ENCODE measurements at places on chromosomes 5 and 9. TPM values are rescaled to one million over a fixed set of nuclear protein-coding genes. Genes with fewer than 3 reads are reported as not detected.

The CARD6 gene
- 3.2 TPM for total RNA-seq

The PRDM12 gene
- total RNA-seq, result not detected

DNA sequence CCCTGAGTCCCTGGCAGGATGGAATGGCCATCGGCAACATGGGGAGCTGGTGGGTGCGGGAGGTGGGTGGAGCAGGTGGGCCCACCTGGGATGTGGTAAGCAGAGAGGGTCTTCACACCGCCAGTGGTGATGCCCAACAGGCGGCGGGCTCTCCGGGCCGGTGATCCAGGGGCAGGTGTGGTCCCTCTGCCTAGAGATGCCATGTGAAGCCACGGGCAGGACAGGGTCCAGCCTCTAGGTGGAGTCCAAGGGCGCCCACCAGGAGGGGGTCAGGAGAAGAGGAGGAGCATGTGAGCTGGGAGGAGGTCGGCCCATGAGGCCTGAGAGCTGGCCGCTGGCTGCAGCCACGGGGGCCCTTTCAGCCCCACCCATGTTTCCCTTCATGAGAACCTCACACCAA is 221.1 kb downstream of the FANCC start:
- no peak for DNase-seq

The TRIP13 gene
- total RNA-seq, result 65.9 TPM

DNA sequence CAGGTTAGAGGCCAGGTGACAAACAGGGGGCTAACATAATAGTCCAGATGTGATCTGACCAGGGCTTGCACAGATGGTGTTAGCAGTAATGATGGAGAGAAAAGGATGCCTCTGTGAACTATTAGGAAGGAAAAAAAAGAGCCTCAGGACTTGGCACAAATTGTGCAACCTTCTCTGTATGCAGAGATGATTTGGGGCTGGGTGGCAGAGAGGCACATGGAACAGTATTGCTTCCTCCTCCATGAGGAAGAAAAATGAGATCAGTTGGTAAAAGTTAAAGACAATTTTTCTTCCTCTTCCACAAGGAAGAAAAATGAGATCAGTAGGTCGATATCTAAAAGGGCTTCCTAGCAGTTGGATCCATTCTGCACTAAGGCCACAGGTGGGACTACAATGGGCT is 13.9 kb upstream of the ANXA6 start:
- DNase-seq, result no peak

- DNase-seq, result no peak
Observed at GRCh38 chr5:32272746-32273145, 40.0 kb downstream of the MTMR12 start.

- no peak for DNase-seq
Observed at GRCh38 chr9:16126042-16126441, 573.2 kb downstream of the CCDC171 start.

DNA sequence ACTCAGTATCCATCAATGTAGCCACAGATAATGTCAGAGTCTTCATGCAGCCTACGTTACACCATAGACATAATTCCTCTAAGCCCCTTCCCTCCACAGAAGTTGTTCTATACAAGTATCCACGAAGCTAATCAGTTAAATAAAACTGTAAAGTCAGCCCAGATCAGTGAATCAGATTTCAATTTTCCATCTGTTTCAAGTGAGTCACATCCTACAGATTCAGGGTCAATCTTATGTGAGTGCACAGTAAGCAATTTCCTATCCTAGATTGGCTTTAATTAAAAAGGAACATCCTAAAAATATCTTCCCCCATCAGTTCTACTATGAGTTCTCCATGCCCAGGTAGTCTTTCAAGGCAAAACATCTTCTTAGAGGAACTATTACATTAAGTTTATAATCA is 402.5 kb downstream of the EFNA5 start:
- peak; percentile 57 for DNase-seq

The TMEM252 gene
- not detected for total RNA-seq

- DNase-seq, result no peak
Observed at GRCh38 chr9:113909421-113909820, 33.3 kb downstream of the ZNF618 start.

DNA sequence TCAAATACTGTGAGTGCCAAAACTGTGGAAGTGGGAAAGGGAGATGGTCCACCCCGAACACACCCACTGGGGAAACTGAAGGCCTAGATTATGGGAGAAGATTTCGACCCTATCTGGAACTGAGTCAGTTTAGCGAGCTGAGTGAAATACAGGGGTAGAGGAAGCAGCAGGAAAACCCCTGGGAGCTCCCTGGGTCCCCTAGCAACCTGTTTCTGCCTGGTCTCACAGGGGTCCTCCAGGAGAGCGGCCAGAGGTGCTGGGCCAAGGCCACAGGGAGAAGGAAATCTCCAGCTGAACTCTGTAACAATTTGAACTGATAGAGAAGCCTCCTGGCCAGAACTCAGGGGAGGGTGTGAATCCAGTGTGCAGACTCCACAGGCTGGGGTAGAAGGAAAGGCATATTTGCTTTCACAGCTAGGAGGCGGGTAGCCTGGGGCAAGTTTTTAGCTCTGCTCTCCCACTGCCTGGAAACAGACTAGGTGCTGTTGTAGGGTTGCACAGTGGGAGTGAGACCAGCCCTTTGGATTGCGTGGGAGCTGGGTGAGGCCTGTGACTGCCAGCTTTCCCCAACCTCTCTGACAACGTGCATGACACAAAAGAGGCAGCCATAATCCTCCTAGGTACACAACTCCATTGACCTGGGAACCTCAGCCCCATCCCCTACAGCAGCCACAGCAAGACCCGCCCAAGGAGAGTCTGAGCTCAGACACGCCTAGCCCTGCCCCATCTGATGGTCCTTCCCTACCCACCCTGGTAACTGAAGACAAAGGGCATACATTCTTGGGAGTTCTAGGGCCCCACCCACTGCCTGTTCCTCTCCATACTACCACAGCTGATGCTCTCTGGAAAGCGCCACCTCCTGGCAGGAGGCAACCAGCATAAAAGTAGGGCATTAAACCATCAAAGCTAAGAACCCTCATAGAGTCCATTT is 78.8 kb upstream of the GPBP1 start:
- no peak for DNase-seq

DNA sequence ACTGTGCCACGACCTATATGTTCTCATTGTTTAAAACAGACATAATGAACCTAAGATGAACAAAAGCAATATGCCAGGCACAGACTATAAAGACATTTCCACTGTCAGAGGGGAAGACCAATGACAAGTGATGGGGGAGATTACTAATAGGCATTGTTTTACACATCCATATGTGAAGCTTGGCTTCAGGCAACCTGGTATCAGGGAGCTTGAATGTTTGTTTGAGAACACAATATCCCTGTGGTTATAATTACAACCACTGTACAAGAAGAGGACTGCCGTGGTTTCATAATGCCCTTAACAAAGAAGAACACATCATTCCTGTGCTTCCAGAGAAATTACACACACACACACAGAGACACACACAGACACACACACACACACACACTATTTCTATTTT is 385.7 kb downstream of the BNC2 start:
- DNase-seq, result peak; percentile 80

The CCDC192 gene
- not detected for total RNA-seq

The EPB41L4A gene
- not detected for total RNA-seq

DNA sequence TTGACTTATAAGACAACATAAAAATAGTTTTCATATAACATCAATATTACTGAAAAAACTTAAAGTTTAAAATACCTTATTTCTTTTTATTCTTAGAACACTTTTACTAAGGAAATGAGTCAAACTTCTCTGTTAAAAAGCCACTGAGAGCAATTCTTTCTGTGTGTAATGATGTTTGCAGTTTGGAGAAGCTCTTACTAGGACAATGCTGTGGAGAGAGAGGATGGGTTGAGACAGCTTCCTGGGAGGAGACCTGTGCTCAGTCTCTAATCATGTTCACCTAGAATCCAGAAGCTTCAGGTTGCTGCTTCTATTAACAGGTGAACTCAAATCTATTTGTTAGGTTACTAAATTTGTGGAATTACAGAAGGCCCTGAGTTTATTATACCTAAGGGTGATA is 198.5 kb downstream of the DNAH5 start:
- peak; percentile 35 for DNase-seq

Measured in LHCN-M2 (cell line).